Dermis blood vessel endothelial cell (primary cell): ENCODE measurements at places on chromosomes 5 and 9.

DNA sequence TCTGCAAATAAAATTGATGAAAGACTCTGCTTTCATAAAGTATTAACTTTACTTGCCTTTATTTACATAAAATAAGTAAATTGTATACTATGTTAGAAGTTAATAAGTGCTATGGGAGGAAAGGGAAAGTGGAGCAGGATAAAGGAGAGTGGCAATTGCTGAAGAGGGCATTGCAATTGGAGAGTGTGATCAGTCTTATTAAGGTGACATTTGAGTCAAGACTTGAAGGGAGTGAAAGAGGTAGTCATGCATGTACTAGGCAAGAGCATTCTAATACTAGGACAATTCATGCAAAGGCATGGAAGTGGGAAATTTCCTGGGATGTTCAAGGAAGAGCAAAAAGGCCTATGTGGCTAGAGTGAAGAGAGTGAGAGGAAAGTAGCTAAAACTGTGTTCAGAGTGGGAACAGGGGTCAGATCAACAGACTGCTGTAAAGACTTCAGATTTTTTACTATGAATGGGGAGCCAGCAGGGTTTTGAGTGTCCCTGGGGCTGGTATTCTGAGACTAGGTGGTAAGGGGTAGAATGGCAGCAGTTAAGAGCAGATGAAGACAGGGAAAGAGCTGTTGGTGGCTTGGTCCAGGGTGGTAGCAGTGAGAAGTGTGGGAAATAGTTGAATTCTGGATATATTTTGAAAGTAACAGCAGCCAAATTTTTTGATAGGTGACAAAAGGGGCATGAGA lies 182.3 kb upstream of the RIOK2 start:
- DNase-seq = no peak

DNA sequence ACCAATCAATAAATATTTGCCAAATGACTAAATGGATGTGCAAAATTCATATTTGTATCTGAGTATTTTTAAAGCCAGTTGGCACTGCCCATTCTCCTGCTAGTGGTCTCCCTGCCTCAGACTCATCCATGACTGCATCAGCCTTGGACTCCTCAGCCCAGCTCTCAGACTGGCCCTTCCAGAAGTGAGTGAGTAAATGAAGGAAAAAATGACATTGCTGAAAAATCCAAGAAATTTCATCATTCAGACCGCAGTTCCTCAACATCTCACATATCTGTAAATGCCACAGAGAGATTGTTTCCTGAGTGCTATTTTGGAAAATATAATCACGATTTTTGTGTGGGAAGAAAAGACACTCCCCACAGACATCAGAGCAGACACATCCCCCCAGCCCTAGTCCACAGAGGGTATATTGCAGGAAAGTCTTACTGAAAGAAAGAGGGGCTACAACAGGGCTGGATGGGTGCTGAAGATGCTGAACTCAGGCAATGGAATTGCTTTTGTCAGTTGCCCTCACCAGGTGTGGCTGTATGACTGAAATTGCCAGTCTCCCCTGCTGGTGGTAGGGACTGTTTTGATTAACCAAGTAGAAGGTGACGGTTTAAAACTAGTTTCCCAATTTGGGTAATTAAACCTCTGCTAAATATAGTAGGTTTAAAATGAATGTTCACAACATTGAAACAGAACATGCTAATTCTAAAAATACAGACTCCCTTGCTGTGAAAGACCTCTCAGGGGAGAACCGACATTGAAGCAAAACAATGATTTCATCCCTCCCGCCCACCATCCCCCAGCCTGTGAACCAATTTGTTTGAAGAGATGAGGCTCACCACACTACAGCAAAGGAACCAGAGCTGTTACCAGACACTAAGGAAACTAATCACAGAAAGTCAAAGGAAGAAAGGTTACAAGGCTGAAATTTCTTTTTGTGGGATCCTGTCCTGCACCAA lies 158.8 kb downstream of the DEPDC1B start:
- DNase-seq = no peak

- no peak for DNase-seq
Measured at GRCh38 chr5:175544108-175544511, 65.8 kb downstream of the SFXN1 start.

DNA sequence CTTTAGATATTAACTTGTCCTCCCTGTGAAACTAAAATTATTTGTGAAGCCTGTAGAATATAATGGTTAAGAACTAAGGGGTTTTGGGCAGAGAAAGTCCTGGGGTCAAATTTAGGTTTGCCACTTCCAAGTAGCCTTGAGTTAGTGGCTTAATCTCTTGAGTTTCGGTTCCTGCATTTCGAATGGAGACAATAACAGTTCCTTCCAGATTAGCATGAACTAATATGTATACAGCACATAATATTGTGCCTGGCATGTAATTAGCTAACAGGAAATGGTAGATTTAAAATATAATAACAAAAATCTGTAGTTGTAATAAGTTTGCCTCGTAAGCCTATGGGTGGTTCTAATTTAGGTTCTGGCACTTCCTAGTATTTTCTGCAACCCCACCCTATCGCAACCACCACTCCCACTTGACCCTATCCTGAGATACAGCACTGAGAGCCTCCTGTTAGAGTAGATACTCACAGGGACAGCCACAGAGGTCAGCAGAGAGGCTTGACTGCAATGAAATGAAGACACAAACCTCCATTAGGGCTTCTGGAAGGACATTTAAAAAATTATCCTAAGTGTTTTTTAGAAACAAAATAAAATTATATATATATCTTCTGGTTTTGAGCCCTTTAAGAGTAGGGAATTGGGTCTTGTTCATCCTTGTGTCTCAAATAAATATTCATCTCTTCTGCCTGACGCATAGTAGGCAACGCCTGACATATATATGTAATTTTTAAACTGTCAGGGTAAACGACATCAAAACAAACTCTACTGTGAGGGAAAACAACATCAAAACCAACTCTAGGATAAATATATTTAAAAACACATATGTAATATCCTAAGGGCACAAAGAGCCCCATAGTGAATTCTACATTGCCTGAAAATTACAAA lies 8.5 kb downstream of the SPINK9 start:
- no peak for DNase-seq

DNA sequence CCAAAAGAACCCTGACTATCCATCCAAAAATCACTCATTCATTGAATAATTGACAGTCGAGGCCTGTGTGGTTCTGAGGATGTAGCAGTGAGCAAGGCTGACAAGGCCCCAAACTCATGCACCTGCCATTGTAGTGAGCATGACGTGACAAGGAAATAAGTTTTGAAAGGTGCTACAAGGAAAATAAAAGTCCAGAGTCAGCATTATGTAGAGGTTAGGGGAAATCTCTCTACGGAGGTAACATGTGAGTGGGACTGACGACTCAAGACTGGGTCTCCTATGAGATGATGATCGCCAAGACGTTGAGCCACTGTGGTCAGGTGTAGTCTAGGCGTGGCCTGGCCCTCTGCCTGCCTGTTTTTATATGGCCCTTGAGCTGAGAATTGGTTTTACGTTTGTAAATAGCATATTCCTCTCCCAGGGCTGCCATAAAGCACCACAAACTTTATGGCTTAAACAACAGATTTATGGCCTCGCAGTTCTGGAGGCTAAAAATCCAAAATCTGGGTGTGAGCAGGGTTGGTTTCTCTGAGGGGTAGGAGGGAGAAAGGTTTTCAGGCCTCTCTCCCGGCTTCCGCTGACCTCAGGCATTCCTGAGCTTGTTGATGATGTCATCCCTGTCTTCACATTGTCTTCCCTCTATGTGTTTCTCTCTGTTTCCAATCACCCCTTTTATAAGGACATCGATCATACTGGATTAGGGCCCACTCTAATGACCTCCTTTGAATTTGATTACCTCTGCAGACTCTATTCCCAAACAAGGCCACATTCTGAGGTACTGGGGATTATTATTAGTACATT lies 206.4 kb upstream of the EGFLAM start:
- DNase-seq = no peak

DNA sequence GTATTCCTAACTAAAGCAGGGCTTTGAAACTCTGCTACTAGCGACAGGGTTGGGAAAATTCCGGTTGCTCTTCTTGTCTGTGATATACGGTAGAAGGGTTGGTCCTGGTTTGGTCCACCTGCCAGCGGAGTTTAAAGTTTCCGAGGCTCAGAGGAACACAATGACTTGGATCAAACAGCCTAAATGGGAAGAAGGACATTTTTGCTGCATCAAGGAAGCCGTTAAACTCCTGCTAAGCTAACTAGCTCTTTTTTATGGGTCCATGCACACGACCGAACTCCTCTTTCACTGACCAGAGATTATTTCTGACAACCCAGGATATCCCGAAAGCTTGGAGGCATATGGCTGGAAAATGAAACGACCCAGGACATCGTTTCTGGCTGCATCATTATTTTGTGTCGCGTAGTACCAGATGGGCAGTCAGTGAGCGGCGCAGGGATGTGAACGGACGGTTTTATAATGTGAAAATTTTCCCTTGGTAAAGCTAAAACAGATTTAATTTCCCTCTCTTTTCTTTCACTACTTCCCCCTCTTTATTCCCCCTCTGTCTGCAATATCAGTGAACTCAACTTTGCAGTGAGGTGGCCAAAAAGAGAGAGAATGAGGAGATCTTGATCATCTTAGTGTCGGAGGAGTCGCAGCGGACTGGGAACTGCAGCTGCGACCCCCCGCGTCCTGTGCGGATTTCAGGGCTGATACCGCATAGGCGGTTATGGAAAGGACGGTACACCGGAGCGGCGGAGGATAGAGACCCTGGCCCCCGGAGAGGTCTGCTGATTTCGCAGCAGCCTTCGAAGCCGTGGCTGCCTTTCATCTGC lies at the start of gene LURAP1L:
Gene LURAP1L (plus strand): TSS at position 160 of the 818 bp plus-strand sequence. CDS start 696 bp downstream, outside the sequence.
- peak; percentile 81 for DNase-seq

DNA sequence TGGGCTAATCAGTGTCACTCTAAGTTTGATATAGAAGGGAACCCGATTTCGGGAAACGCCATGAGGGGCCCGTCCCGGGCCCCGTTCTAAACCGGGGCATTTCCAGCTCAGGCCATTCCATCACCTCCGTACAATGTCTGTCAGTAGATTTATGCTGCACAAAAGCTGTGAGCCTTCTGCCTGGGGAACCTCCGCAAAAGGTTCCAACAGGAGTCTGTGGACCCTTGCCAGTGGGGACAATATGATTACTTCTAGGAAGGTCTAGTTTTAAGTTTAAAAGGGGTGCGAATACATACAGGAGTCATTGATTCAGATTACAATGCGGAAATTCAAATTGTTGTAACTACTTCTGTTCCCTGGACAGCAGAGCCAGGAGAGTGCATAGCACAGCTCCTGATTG lies 57.6 kb downstream of the RAPGEF1 start:
- peak; percentile 44 for DNase-seq

DNA sequence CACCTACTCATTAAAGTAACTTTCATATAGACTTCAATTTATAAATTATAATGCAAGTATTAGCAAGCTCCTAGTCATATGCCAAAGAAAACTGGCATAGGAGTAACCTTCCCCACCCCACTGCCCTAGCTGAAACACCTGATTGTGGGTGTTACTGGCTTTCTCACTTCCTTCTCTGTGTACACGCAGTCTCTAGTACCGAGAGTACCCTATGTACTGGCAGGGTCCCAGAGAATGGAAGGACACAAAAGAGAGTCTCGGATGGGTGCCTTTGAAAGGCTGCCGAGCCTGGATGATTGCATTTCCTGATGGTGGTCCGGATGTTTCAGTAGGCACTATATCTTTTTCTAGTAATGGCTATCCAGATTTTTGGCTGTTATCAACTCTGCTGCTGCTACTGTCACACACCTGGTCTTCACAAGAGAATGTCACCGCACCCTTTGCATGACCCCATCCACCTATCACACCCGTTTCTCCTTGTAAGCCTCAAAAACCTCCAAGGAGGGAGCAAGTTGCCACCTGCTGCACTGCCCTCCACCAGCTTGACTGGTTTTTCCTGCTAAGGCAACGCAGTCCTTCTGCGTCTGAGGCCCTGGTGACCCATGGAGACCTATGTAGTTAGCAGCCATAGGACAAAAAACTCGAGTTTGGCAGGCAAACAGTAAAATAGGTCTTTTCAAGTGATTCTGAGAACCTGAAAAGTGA lies 53.8 kb upstream of the CLINT1 start:
- DNase-seq = no peak
